Activated CD8-positive, alpha-beta T cell treated with anti-CD3 and anti-CD28 coated beads for 36 hours (primary cell): ENCODE measurements at places on chromosomes 7 and 10. TPM values are rescaled to one million over a fixed set of nuclear protein-coding genes. Genes with fewer than 3 reads are reported as not detected.

GRCh38 chr10:112304267-112304859, 21.2 kb downstream of the TECTB start:
- no peak for DNase-seq

DNA sequence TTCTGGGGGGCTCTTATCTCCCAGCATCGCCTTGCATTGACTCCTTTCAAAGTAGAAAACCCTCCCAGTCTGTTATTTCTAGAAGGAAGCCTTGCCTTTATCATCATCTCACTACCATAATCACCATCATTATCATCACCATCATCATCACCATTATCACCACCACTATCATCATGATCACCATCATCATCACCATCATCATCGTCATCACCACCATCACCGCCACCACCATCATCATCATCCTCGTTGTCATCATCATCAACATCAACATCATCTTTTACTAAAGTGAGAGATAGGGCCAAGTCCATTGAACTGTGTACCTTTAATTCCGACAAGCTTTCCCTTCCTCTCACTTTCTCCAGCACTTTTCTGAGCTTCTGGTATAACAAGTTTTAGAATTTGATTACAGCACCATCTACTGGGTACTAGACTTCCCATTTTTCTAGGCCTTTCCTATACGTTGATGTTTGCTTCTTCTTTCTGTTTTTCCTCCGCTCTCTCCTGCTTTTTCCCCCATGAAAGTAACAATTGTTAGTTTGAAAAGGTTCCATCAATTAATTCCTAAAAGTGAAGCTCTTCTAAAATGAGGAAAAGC, 226.4 kb downstream of the BUB3 start:
- DNase-seq = no peak

DNA sequence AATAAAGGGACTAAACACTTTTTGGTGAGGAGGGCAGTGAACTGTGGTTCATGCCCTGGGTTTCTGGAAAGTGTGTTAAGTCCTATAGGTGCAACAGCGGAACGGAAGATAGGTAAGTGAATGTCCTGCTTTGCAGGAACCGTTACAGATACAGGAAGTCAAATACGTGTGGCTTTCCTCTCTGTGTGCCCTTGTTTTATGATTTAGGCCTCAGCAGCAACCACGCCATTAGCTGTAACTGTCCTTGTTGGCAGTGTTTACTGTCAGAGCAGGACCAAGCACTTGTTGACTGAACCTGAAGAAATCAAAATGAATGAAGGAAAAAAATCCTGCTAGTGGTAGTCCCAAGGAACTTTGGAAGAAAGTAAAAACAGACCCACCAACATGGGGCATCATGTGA, 150.3 kb downstream of the PIP4K2A start:
- DNase-seq = no peak

MYOF gene
- total RNA-seq = 5.4 TPM

TUBB8 gene
- not detected for total RNA-seq

- no peak for DNase-seq
Measured at GRCh38 chr7:84529480-84530205, 335.1 kb upstream of the SEMA3A start.

ACTL6B gene
- total RNA-seq = not detected

DNA sequence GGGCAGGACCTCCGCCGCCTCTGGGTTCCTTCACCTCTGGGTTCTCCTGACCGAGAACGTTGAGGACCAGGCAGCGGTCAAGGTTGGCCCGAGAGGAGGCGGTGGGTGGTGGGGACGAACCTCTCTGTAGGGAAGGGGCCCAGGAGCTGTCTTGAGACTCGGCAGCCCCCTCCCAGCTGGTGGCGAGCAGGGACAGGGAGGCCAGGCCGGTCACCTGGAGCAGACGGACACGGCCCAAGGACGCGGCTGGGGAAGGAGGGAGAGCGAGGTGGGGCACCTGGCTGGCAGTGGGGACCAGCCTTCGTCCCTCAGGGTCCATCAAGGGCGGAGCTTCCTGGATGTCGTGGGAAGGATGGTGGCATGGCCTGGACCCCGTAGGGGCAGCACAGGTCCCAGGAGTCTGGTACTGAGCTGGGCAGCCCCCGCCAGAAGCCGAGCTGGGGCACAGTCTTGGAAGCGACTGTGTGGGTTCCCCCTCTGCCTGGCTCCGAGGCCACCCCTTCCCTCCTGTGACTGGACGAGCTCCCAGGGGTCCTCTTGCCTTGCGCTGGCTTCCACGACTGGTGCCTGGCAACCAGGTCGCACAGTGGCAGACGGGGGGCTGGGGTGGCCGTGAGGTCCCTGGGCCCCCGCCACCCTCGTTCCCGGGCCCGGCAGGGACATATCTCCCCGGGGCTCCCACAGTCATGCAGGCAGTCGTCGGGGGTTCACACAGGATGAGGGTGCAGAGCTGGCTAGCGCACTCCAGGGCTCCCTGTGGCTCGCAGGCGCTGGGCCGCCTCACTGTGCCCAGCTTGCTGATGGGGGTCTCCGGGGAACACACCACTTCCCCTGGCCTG, 89.9 kb downstream of the DNAJB6 start:
- DNase-seq = no peak

DNA sequence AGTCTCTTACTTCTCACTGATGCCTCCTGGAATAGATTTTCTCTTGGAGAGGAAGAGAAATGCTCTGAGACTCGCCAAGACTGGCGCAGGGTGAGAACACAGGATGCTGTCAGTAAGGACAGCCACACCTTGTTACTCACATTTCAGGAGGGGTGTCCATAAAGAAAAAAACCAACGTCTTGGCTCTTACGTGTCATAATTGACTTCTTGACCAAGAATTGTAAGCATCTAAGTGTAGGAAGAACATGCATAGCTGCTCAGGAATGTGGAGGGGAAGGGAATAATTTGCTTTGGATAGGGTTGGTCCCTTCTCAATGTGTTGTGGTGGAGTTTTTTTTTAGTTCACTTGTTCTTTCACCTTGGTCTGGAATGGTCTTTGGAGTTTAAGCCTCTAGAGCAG, 43.8 kb upstream of the ZNF438 start:
- no peak for DNase-seq

- DNase-seq = peak; percentile 61
Measured at GRCh38 chr10:3782451-3783315, 2.3 kb downstream of the KLF6 start.
